Activated naive CD8-positive, alpha-beta T cell treated with anti-CD3 and anti-CD28 coated beads for 36 hours (primary cell): ENCODE measurements at places on chromosomes 1 and 21.

- peaks cover 2% of the 10 kb centered on the region for H3K36me3 ChIP-seq
- no peak for DNase-seq
- H3K4me1 ChIP-seq, result peaks cover 7% of the 10 kb centered on the region
- no peak overlapping the region for H3K27ac ChIP-seq
Measured at GRCh38 chr1:17061892-17062291, 8.1 kb upstream of the SDHB start.

- H3K36me3 ChIP-seq, result no peaks in the 10 kb centered on the region
- H3K27me3 ChIP-seq, result peaks cover 16% of the 10 kb centered on the region
- H3K27ac ChIP-seq, result no peak overlapping the region
- DNase-seq, result no peak
- H3K4me1 ChIP-seq, result no peaks in the 10 kb centered on the region
Measured at GRCh38 chr1:165436994-165437393, 7.9 kb downstream of the RXRG start.

DNA sequence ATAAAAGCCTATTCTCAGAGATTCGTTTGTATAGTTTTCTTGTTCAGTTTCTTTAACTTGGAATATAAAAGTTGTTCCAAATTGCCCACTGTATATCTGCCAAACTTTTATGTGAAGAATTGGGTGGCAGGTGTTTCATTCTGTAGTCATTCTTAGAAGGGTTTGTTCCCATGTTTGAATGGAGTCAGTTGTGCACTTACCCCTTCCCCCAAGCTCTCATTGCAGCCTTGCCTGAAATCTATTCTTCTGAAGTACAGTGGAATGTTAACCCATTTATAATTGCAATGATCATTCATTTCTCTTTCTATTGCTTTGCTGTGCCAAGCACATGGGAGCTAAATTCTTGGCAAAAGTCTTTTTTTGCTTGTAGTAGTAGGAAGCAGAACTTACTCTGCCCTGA, 375.3 kb upstream of the C1orf87 start:
- H3K27ac ChIP-seq, result no peak overlapping the region
- no peak for DNase-seq
- no peaks in the 10 kb centered on the region for H3K27me3 ChIP-seq
- H3K4me1 ChIP-seq, result no peaks in the 10 kb centered on the region

DNA sequence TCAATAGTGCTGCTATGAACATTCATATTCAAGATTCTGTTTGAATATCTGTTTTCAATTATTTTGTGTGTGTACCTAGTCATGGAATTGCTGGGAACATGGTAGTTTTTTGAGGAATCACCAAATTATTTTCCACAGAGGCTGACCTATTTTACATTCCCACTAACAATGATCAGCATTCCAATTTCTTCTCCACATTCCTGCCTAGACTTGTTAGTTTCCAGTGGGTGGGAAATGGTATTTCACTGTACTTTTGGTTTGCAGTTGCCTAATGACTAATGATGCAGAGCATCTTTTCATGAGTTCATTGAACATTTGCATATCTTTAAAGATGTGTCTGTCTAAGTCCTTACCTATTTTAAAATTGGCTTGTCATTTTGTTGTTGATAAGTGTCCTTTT, 1182.6 kb upstream of the B3GALT2 start:
- no peaks in the 10 kb centered on the region for H3K4me1 ChIP-seq
- peaks cover 3% of the 10 kb centered on the region for H3K27me3 ChIP-seq
- H3K4me3 ChIP-seq, result no peak overlapping the region

DNA sequence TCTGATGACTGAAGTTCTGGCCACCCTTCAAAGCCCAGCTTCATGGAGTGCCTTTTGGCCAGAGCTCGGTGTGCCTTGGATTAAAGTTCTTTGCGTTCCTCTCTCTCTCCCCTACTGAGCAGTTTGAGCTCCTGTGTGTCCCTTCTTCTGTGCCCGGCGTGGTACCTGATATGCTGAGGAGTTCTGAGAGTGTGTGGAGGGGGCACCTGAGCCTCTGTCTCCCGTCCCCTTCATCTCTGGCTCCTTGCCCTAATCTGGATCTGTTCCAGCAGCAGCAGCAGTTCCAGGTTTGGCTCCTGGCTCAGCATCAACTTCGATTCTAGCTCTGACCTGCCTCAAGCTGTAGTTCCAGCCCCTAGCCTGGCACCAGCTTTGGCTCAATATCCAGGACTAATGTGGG, 25.1 kb upstream of the MYCL start:
- no peaks in the 10 kb centered on the region for H3K4me1 ChIP-seq
- H3K27me3 ChIP-seq, result no peaks in the 10 kb centered on the region
- H3K4me3 ChIP-seq, result no peak overlapping the region
- no peak overlapping the region for H3K27ac ChIP-seq
